ENCODE measurements at places on chromosomes 5 and 9. TPM values are rescaled to one million over a fixed set of nuclear protein-coding genes. Genes with fewer than 3 reads are reported as not detected.

DNA sequence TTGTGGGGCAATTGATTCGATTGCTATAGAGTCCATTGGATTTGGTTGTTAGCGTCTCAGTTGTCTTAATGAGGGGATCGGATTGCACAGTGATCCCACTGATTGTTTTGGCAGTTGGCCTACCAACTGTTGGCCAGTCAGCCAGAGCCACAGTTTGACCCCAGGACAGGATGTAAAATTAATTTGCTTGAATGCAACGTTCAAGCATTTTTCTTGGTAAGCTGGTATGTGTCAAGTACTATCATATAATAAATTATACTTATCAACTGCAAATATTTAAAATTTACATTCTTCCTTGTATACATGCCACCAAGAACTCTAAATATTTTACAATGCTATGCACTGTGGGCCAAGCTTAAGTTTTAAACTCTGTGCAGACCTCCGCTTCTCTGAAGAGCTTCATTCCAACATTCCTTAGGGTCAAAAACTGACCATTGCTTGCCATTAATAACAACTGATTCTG, 80.4 kb upstream of the OSMR start:
- no peak for DNase-seq

GRCh38 chr9:136640171-136641111, 22.3 kb upstream of the EGFL7 start:
- no peak for DNase-seq

The BASP1 gene
- 170 TPM for total RNA-seq

The SYNPO gene
- 22.6 TPM for total RNA-seq

The KCNV2 gene
- 1.4 TPM for total RNA-seq

Data from umbilical cord (tissue), 2 donors.